ENCODE measurements at places on chromosomes 1 and 21. TPM values are rescaled to one million over a fixed set of nuclear protein-coding genes. Genes with fewer than 3 reads are reported as not detected.

- H3K27me3 ChIP-seq: no peaks in the 10 kb centered on the region
- H3K27ac ChIP-seq: no peak overlapping the region
- H3K4me3 ChIP-seq: no peak overlapping the region
- H3K36me3 ChIP-seq: no peaks in the 10 kb centered on the region
Observed at GRCh38 chr1:79716447-79716846, 709.9 kb upstream of the ADGRL4 start.

DNA sequence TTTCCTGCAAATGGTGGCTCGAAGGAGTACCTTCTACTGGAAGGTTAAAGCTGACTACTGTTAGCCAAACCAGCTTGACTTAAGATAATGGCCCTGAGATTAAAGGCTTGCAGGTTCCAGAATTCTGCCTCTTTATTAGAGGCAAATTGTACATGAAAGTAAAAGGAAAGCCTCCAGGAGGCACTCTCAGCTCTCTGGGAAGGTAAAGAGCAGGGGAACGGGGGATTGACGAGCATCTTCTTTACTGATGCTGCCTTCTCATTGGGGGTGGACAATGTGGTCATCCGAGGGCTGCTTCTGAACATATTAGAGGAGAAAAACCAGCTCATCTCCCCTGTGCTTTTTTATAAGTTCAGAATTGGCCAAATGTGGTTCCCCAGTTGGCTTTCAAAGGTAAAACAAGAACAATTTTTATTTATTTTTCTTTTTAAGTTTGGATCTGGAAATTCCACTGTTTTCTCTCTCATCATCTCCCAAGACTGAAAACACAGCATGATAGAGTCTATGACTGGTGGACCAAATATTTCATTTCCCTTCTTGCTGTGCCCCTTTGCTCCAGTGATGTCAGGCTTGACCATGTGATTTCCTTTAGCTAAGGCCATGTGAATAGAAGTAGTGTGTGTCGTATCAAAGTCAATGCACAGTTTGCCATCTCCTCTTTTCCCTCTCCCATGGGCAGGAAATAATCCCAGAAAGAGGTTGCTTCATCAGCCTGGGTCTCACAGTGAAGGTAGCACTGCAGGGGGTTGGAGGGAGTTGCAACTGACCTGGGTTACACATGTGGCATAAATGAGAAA lies 292.7 kb downstream of the PRDM2 start:
- H3K27me3 ChIP-seq: no peaks in the 10 kb centered on the region
- no peak overlapping the region for H3K4me3 ChIP-seq
- H3K27ac ChIP-seq: no peak overlapping the region
- no peak for DNase-seq
- H3K4me1 ChIP-seq: no peaks in the 10 kb centered on the region
- no peaks in the 10 kb centered on the region for H3K36me3 ChIP-seq

GRCh38 chr1:184768467-184768866 lies 13.8 kb upstream of the EDEM3 start:
- H3K4me3 ChIP-seq: no peak overlapping the region
- H3K27ac ChIP-seq: no peak overlapping the region
- no peaks in the 10 kb centered on the region for H3K27me3 ChIP-seq
- no peak for DNase-seq
- no peaks in the 10 kb centered on the region for H3K36me3 ChIP-seq
- no peaks in the 10 kb centered on the region for H3K4me1 ChIP-seq

DNA sequence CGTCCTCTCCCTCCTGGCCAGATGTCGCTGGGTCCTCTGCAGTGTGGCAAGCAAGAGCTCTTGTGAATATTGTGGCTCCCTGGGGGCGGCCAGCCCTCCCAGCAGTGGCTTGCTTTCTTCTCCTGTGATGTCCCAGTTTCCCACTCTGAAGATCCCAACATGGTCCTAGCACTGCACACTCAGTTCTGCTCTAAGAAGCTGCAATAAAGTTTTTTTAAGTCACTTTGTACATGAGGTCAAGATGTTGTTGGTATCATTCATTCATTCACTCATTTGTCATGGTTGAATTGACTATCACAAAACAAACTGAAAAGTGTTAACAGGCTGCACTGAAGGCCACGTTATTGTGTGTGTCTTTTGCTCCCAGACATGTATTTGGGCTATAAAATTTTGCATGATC lies 8.2 kb upstream of the PADI6 start:
- no peak for DNase-seq
- peaks cover 8% of the 10 kb centered on the region for H3K4me1 ChIP-seq
- H3K36me3 ChIP-seq: no peaks in the 10 kb centered on the region
- H3K27ac ChIP-seq: no peak overlapping the region
- no peaks in the 10 kb centered on the region for H3K27me3 ChIP-seq
- no peak overlapping the region for H3K4me3 ChIP-seq

DNA sequence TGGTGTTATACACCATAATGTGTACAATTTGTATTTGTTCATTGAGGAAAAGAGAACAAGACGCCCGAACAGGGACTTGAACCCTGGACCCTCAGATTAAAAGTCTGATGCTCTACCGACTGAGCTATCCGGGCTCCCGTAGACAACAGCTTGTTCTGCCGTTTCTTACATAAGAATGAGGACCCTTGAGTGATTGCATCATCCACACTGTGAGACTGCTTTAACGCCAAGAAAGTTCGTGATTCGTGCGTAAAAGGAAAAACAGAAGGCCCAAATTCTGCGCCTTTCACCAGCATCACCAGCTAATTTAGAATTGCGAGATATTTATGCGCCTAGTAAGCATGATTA lies 9.3 kb upstream of the MDM4 start:
- H3K27me3 ChIP-seq: no peaks in the 10 kb centered on the region
- H3K4me1 ChIP-seq: no peaks in the 10 kb centered on the region
- peak overlapping the region; percentile 55 for H3K4me3 ChIP-seq
- H3K27ac ChIP-seq: peak overlapping the region; percentile 92

DNA sequence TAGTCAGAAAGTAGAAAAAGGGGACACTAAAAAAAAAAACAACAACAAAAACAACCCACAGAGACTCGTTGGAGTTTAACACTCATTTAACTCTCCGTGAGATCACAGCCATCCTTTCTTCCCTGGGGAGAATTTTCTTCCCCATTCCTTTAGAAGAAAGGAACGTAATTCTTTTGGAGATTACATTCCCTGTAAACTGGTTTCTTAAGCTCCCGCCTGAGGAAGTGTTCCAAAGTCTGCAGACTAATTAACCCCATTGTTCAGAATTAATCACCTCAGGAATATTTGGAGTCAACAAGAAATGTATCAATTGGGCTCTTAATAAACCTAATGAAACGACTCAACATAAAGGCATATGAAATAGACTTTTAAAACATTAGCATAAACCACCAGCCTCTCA lies 228.2 kb upstream of the CSF3R start:
- H3K4me1 ChIP-seq: no peaks in the 10 kb centered on the region
- no peak overlapping the region for H3K27ac ChIP-seq
- DNase-seq: no peak
- peaks cover 89% of the 10 kb centered on the region for H3K27me3 ChIP-seq

DNA sequence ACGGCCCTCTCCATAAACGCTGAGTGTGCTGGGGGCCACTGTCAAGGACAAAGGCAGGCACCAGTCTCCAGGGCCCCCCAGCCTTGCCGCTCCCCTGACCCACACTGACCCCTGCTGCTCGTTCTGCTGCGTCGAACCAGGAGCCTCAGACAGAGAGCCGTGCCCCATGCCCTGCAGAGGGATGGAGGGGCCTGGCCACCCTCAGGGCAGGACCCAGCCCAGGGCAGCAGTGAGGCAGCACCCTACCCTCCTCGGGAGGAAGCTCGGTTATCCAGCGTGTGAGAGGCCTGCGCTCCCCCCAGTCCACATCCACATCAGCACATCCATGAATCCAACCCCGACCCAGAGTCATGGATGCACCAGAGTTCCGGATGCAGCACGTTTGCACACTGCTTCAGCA lies 15.1 kb downstream of the WDR4 start:
- H3K27ac ChIP-seq: no peak overlapping the region
- H3K4me3 ChIP-seq: no peak overlapping the region
- H3K36me3 ChIP-seq: peaks cover 33% of the 10 kb centered on the region
- H3K27me3 ChIP-seq: no peaks in the 10 kb centered on the region
- no peak for DNase-seq

DNA sequence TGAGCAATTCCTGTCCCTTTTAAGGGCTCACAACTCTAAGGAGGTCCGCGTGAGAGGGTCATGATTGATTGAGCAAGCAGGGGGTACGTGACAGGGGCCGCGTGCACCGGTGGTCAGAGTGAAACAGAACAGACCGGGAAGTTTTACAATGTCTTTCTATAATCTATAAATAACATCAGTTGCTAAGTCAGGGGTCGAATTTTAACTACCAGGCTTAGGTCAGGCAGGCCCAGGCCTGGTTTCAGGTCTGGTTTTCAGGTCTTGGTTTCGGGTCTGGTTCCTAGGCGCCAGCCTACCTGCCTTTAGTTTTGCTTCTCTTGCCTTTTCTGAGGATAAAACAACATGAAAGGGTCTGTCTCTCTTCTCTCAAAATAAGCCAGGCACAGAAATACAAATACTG lies 476.0 kb upstream of the CAMK1G start:
- no peak overlapping the region for H3K4me3 ChIP-seq
- no peaks in the 10 kb centered on the region for H3K27me3 ChIP-seq
- no peaks in the 10 kb centered on the region for H3K4me1 ChIP-seq
- H3K36me3 ChIP-seq: no peaks in the 10 kb centered on the region

GRCh38 chr1:36456391-36456928 lies 6.2 kb upstream of the OSCP1 start:
- DNase-seq: no peak
- H3K27ac ChIP-seq: no peak overlapping the region
- no peaks in the 10 kb centered on the region for H3K27me3 ChIP-seq
- H3K36me3 ChIP-seq: peaks cover 78% of the 10 kb centered on the region
- peaks cover 18% of the 10 kb centered on the region for H3K4me1 ChIP-seq

DNA sequence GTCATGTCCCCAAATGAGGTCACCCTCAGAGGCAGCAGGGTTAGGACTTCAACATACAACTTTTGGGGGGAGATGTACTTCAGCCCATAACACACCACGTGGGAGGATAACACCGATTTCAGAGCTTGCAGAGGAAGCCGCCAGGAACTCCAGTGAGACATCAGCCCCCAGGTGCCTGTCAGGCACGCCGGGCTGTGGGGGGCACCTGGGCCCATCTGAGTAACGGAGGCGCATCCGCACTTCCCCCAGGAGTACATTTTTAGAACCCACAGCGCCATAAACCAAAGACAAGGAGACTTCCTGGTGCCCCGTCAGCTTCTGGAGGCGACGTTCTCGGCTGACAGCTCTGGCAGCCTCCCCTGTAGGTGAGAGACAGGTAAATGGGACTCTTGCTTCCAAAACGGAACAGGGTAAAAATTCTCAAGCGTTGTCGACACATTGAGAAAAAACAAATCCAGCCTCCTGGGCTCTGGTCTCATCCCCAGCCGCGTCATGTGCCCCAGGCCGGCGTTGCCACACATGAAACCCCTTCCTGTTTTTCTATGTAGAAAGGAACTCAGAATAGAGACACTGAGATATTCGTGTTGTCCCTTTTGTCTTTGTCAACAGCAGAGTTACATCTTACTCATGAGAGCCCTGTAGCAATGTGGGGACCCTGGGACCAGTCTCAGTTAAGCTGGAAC lies 93.3 kb downstream of the PDE9A start:
- no peak overlapping the region for H3K27ac ChIP-seq
- no peaks in the 10 kb centered on the region for H3K4me1 ChIP-seq
- no peak overlapping the region for H3K4me3 ChIP-seq
- H3K36me3 ChIP-seq: no peaks in the 10 kb centered on the region

DNA sequence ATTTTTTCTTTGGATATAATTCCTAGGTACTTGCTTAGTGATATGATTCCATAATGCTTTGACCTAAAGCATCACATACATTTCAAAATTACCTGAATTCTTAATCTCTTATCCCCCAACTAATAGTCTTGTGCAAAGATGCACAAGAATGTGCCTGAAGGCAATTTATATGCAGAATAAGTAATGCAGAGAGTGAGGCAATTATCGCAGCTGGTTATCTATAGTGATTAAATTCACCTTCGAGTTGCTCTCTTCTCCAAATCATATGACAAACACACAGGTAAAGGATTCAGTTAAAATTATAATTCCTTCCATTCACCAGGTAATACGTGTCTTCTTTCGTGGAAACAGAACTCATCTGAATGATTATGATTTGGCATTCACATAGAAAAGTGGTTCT lies 717.3 kb downstream of the MRPL39 start:
- no peaks in the 10 kb centered on the region for H3K4me1 ChIP-seq
- DNase-seq: no peak
- no peaks in the 10 kb centered on the region for H3K27me3 ChIP-seq
- H3K4me3 ChIP-seq: no peak overlapping the region
- no peak overlapping the region for H3K27ac ChIP-seq
- no peaks in the 10 kb centered on the region for H3K36me3 ChIP-seq

- peaks cover 6% of the 10 kb centered on the region for H3K27me3 ChIP-seq
- H3K4me3 ChIP-seq: no peak overlapping the region
- H3K36me3 ChIP-seq: no peaks in the 10 kb centered on the region
- H3K4me1 ChIP-seq: peaks cover 52% of the 10 kb centered on the region
Observed at GRCh38 chr1:4653328-4653660, 1.1 kb upstream of the AJAP1 start.

- peaks cover 18% of the 10 kb centered on the region for H3K4me1 ChIP-seq
- no peaks in the 10 kb centered on the region for H3K27me3 ChIP-seq
- no peak overlapping the region for H3K27ac ChIP-seq
Observed at GRCh38 chr1:167502719-167503462, 15.4 kb downstream of the CD247 start.

GRCh38 chr21:33070998-33071769 lies 1.2 kb downstream of the OLIG1 start:
- H3K4me3 ChIP-seq: peak overlapping the region; percentile 43
- no peak overlapping the region for H3K27ac ChIP-seq
- peaks cover 38% of the 10 kb centered on the region for H3K27me3 ChIP-seq
- H3K4me1 ChIP-seq: peaks cover 45% of the 10 kb centered on the region
- no peaks in the 10 kb centered on the region for H3K36me3 ChIP-seq

GRCh38 chr1:234631721-234632125 lies 21.7 kb upstream of the IRF2BP2 start:
- peaks cover 4% of the 10 kb centered on the region for H3K4me1 ChIP-seq
- no peaks in the 10 kb centered on the region for H3K36me3 ChIP-seq
- no peaks in the 10 kb centered on the region for H3K27me3 ChIP-seq
- H3K4me3 ChIP-seq: no peak overlapping the region

- H3K27ac ChIP-seq: peak overlapping the region; percentile 17
- no peaks in the 10 kb centered on the region for H3K36me3 ChIP-seq
- H3K4me3 ChIP-seq: no peak overlapping the region
- H3K27me3 ChIP-seq: no peaks in the 10 kb centered on the region
- DNase-seq: no peak
Observed at GRCh38 chr1:8266436-8267165, 51.3 kb upstream of the SLC45A1 start.

DNA sequence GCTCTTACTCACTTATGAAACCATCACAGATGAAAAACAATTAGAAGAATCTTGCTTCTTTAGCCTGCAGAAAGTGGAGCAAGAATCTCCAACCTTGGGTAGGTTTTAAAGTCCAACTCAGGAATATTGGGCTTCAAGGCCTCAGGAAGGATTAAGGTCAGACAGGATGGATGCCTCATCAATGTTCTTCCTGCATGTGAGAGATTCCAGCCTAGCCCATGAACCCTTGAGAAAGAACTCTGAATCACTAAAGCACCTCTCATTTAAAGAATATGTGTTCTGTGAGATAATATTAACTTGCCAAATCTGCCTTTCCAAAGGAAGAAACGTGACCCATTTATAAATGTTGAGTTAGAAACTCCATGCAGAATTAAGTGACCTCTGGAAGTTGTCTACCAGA lies 345.2 kb upstream of the CAMK1G start:
- no peaks in the 10 kb centered on the region for H3K27me3 ChIP-seq
- H3K4me3 ChIP-seq: no peak overlapping the region
- no peaks in the 10 kb centered on the region for H3K4me1 ChIP-seq
- DNase-seq: no peak
- H3K27ac ChIP-seq: no peak overlapping the region
- no peaks in the 10 kb centered on the region for H3K36me3 ChIP-seq

Gene KCNA2
- total RNA-seq: 0.04 TPM

Gene NUDT4B
- 10.2 TPM for total RNA-seq

Gene SPATA21
- not detected for total RNA-seq
